ENCODE measurements at places on chromosomes 2 and 18. TPM values are rescaled to one million over a fixed set of nuclear protein-coding genes. Genes with fewer than 3 reads are reported as not detected.

GRCh38 chr2:9249020-9249800, 42.6 kb downstream of the ASAP2 start:
- no peak for DNase-seq

GRCh38 chr2:141063406-141063805, 1067.4 kb downstream of the LRP1B start:
- no peak for DNase-seq

DNA sequence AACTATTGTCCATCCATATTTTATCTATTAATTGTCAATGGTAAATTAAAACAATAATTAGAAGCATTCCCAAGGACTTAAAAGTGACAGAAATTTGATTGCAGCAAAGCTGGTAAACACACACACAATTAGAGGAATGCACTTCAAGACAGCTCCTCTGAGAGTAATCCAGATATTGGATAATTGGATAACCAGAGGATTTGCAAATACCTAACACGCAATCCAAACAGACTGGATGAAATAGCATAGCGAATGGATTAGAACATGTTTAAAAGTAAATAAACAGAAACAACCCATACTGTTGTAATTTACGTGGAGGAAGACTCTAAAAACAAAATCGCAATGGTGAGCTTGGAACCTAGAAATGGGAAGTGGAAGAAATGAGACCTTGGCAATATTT, 239.8 kb downstream of the METTL4 start:
- no peak for DNase-seq

DNA sequence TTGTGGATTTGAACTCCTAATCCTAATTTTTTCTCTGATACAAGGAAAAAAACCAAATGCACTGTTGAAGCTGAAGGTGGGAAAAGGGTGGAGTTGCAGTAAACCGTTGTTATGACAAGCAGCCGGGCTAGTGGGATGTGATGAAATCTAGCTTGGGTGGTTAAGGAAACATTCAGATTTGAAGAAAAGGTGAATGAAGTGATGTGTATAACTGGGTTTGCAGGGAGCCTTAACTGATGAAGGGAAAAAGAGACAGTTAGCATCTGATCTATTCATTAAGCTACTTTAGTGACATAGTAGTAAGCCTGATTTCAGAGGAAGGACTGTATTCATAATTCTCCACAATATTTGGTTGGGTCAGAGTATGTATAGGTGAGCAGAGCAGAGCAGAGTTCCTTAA, 3.5 kb downstream of the EML6 start:
- no peak for DNase-seq

DNA sequence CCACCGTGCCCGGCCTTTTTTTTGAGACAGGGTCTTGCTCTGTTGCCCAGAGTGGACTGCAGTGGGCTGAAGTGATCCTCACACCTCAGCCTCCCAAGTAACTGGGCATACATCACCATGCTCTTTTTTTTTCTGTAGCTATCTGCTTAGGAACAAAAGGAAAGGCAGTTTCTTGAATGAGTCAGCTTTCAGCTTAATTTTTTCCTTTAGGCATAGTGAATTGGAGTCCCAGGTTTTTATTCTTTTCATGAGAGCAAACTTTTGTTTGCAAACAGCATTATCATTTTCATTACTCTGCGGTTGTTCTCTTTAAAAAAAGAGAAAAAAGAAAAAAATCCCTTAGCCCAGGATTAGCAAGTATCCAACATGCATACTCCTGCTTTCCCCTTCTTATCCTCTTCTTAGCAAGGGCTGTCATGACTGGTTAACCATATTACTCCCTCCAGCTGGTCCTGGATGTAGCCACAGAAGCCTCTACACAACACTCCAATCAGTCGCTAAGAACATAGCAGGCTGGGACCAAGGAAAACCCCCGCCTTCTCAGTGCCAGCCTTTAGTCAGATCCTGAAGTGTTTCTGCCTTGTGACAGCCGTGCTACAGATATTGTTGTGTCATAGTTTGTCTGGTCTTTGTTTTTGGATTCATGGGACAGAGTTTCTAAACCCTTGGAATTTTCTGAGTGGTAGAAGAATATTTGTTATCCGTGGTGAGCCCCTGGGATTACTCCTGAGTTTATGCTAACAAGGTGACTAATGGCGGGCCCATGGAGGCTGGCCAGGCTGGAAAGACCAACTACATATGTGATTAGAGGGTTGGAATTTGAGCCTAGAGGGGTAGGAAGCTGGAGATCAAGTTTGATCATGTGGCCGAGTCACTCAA, 23.3 kb upstream of the ST3GAL5 start:
- no peak for DNase-seq

The GAREM2 gene
- 4.0 TPM for total RNA-seq
